Left renal pelvis (tissue), 4 donors: ENCODE measurements at places on chromosomes 2 and 18. TPM values are rescaled to one million over a fixed set of nuclear protein-coding genes. Genes with fewer than 3 reads are reported as not detected.
A peak's percentile ranks its signal among the peaks of the same experiment; 100 is the strongest.

The ARHGAP15 gene
- polyA plus RNA-seq = 3.4 TPM

The IL1RN gene
- 4.9 TPM for polyA plus RNA-seq

The PRKAG3 gene
- not detected for polyA plus RNA-seq

The OSR1 gene
- polyA plus RNA-seq = 19.9 TPM

The CFC1 gene
- polyA plus RNA-seq = not detected

The SNORC gene
- 2.4 TPM for polyA plus RNA-seq

GRCh38 chr18:64097497-64097896 is 51.4 kb downstream of the LINC00305 start:
- DNase-seq = no peak

GRCh38 chr2:188940171-188940570 is 34.0 kb upstream of the COL3A1 start:
- peak; percentile 52 for DNase-seq

GRCh38 chr2:70984228-70984575 is 5.8 kb downstream of the ANKRD53 start:
- no peak for DNase-seq

DNA sequence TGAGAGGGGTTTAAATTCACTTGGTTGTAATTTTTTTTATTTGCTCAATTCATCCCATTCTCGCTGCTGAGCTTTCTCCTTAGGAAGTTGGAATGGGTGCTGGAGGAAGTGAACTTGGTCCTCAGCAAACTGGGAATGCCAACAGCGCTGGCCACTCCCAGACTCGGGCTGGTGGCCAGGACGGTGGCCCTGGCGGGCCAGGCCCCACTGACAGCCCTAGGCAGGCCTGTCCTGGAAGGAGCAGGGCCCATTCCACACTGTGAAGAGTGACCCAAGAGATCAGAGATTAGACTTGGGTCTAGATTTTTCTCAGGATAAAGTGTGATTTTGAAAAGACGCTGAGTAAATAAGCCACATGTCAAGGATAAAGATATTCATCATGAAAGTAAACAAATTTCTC is 132.7 kb downstream of the HDAC4 start:
- DNase-seq = no peak

- no peak for DNase-seq
These were observed 91.4 kb downstream of the GALNT1 start for GRCh38 chr18:35672897-35673296.

DNA sequence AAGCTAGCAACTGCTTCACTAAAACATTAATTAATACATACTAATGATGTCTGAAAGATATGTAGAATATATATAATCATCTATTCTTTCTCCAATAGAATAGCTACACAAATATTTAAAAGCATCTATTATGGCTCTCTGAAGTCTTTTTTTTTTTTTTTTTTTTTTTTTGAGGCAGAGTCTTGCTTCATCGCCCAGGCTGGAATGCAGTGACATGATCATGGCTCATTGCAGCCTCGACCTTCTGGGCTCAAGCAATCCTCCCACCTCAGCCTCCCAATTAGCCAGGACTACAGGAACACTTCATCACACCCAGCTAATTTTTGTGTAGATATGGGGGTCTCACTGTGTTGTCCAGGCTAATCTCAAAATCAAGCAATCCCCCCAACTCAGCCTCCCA is 120.4 kb upstream of the KYNU start:
- no peak for DNase-seq

DNA sequence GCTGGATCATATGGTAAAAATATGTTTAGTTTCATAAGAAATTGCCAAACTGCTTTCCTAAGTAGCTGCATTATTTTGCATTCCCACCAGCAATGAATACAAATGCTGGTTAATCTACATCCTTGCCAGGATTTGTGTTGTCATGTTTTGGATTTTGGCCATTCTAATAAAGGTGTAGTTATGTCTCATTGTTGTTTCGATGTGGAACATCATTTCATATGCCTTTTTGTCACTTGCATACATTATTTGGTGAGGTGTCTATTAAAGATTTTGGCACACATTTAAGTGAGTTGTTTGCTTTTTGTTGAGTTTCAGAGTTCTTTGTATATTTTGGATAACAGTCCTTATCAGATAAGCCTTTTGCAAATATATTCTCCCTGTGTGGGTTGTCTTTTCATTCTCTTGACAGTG is 299.2 kb upstream of the TFPI start:
- no peak for DNase-seq

- DNase-seq = no peak
These were observed 83.9 kb downstream of the STPG4 start for GRCh38 chr2:47070920-47071824.

- DNase-seq = no peak
These were observed 270.8 kb upstream of the PARD3B start for GRCh38 chr2:204274429-204274828.

GRCh38 chr18:21105936-21106335 is 5.7 kb downstream of the ROCK1 start:
- no peak for DNase-seq

GRCh38 chr2:110126086-110126773 is 10.6 kb upstream of the MALL start:
- DNase-seq = no peak

DNA sequence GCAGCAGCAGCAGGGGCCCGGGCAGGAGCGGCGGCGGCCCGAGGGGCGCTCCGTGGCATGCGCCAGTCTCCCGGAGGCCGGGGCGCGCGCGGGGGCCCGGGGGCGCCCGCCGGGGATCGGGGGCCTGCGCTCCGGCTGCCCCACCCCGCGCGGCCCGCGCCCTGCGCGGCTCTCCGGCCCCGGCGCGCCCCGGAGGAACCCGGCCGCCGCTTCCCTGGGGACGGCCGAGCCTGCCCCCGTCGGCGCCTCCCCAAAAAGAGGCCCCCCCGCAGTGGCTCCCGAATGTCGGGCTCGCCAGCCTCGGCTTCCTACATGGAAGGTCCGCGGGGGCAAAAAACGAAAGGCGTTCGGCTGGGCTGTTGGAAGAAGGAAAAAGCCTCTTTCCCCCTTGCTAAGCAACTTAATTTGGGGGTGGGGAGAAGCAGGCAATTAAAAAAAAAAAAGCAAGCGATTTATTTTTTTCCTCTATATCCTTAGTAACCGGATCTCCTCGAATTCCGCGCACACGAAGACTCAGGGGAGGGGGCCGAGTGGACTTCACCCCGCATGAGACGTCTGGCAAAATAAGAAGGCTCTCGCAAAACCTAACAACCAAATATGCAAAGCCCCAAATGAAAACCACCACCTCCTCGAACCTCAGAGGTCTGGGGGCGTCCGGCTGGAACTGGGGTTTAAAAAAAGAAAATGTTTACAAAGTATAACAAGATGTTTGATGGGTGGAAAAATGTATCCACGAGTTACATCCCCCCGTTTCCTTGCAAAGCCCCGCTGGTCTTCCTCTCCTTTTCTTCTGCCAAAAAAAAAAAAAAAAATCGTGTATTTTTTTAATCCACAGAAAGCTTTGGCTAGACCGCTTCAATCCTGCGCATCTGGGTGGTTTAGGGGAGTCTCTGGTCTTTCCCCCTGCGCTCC is at the start of gene SMAD7:
Gene SMAD7, minus strand, starts transcription at position 430 of the 912 bp plus-strand sequence. CDS start 541 bp downstream, outside the sequence.
- no peak for DNase-seq

- DNase-seq = no peak
These were observed 9.2 kb downstream of the TGIF1 start for GRCh38 chr18:3458952-3459853.

GRCh38 chr2:145897151-145897550 is 1377.2 kb upstream of the ZEB2 start:
- no peak for DNase-seq

DNA sequence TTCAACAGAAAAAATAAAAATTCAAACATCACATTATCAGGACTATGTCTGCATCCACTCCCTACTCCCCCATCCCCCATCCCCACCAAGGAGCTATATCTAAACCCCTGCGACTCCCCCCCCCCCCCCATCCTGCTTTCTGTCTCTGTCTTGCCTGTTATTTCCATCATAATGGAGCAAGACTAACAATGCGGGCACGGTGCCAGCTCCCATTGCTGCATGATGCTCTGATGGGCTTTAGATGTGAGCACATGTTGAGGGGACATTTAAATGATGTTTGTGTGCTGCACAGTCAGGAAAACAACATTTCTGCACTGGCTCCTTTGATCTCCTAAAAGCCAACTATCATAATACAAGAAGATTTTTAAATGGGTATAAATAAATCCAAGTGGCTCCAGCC is 644.2 kb upstream of the SETBP1 start:
- DNase-seq = no peak

DNA sequence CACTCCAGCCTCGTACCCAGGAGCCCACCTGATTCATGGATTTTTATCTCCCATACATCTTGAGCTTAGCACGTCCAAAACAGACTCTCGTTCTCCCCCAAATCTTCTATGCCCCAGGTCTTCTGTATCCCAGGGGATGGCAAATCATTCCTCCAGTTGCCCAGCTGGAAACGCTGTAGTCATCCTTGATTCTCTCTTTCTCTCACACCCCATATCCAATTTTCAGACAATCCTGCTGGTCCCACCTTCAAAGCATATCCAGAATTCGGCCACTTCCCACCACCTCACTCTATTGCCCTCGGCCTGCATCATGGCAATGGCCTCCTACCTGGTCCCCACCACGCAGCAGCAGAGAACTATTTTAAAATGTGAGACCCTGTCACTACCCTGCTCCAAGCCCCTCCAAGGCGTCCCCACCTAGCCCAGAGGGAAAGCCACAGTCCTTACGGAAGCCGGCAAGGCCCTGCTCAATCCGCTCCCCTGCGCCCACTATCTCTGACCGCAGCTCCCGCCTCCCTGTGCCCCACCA is 1.4 kb upstream of the GRHL1 start:
- DNase-seq = no peak

- no peak for DNase-seq
These were observed 385.3 kb downstream of the IRS1 start for GRCh38 chr2:226414335-226414734.

GRCh38 chr2:144452989-144453336 is 67.0 kb downstream of the ZEB2 start:
- no peak for DNase-seq
